H54 (cell line): ENCODE measurements at places on chromosomes 13 and 19.

DNA sequence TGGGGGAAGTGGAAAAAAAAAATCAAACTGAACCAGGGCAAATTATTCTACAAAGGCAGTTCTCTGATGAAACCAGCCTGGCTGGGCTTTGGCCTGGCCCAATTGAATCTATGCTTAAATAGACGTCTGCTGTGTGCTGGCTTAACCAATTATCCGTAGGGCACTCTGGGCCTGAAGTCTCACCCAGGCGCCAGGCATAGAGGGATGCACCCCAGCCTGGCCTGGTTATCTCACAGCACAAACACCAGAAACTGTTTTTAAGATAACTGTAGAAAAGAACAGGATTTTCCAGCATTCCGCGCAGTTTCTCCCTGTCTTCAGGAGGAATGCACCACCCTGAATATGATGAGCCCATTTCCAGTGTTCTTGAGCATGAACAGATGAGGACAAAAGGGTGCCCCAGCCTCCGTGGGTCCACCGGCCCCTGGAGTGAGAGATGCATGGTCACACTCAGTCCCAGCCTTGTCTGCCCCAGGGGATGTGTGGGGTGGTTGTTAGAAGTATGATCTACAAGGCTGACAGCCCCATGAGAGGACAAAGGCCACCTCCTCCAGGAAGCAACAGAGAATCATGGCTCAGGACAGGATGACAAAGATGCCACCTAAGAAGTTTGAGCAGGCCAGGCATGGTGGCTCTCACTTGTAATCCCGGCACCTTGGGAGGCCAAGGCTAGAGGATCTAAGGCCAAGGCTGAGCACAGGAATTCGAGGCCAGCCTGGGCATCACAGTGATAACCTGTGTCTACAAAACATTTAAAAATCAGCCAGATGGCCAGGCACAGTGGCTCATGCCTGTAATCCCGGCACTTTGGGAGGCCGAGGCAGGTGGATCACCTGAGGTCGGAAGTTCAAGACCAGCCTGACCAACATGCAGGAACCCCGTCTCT, 50.2 kb downstream of the PEPD start:
- no peak for DNase-seq

DNA sequence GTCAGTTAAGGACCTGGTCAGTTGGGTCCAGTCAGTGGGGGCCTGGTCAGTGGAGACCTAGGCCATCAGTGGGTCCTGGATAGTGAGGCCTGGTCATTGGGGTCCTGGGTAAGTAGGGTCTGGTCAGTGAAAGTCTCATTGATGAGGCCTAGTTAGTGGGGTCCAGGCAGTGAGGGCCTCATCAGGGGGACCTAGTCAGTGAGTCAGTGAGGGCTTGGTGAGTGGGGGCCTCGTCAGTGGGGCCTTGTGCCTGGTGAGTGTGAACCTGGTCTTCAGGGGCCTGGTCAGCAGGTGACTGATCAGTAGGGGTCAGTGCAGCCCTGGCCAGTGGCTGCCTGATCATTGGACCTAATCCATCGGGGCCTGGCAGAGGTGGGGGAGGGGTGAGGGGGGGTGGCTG, 42.6 kb upstream of the TPM4 start:
- no peak for DNase-seq

GRCh38 chr19:58336216-58336615, 9.4 kb downstream of the ZSCAN22 start:
- no peak for DNase-seq

DNA sequence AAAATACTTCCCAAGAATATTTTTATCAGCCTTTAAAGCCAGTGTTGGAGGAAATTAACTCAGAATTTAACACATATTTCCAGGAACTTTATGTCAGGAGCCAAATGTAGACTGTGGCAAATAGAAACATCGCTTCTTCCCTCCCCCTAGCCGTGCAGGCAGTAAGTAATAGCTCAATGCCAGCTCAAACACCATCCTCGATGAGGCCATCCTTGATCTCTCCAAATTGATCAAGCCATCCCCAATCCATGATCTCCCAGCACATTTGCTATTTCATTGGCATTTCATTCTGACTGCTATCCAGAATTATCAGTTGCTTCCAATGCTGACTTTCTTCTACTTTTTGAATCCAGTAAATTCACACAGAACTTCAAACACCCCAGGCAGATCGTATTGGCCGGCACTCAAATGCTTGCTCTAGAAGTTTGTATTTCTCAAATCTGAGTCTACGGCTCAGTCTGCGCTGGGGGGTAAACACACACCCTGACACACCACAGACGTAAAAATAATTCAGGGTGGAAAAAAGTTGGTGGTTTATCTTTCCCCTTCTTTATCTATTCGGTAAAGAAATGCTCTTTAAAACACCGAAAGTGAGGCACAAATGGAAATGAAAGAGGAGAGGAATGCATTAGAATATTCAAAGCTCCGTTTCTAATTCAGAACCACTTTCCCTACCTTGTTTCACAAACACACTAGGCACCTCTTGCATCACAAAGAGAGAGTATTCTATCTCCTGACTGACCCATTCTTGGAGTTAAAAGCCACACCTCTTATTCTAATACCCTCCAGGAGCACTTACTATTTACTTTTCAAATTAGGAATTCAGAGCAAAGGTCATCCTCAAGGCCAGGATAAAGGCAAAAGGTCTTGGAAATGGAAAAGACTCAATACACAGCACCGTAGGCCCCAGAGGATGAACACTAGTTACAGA, 991 bp downstream of the OBI1 start:
- no peak for DNase-seq

DNA sequence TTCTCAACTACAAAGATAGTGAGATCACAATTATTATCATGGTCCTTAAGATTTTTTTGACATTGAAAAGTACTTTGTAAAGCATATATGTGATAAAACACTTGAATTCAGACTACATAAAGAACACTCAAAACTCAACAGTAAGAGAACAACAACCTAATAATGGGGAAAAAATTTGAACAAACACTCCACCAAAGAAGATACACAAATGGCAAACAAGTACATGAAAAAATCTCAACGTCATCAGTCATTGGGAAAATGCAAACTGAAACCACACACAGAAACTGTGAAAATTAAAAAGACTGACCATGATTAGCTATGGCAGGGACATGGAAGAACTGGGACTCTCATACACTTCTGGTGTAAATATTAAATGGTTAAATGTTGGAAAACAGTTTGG, 70.9 kb downstream of the SPRYD7 start:
- no peak for DNase-seq

- DNase-seq: no peak
Measured at GRCh38 chr19:5492635-5493409, 37.6 kb downstream of the ZNRF4 start.

DNA sequence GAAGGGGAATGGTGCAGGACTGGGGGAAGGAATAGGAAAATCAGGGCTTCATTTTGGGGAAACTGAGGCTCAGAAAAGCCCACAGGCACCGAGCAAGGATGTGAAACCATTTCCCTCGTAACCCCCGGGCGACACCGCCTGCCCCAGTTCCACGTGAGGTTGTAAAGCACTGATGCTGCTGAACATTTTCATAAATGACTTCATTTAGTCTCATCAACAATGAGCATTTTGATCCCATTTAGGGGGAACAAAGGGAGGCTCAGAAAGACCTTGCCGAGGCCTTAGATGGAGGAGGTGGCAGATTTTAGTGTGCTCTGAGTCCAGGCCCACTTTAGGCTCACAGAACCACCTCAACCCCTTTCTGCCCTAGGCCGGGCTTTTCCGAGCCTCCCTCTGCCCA, 20.5 kb upstream of the FBXO27 start:
- no peak for DNase-seq

DNA sequence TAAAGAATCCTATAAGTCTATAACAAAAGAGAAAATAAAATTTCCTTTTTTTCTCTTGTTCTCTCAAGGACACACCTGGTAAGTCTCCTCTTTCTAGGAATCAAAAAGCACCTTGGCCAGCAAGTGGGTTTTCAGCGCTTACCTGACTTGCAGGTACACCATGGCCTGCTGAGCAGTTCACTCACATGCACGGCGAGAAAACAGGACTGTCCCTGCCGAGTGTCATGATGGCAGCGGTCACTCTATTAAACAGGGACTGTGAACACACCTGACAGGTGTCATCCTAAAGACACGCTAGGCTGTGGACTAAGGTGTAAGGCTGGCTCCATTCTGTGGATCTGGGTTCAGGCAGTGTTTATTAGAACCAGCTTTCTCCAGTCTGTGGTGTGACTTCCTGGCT, 170.2 kb downstream of the TEX29 start:
- DNase-seq: no peak

- peak; percentile 47 for DNase-seq
Measured at GRCh38 chr13:107864543-107865317, 350.6 kb downstream of the LIG4 start.

DNA sequence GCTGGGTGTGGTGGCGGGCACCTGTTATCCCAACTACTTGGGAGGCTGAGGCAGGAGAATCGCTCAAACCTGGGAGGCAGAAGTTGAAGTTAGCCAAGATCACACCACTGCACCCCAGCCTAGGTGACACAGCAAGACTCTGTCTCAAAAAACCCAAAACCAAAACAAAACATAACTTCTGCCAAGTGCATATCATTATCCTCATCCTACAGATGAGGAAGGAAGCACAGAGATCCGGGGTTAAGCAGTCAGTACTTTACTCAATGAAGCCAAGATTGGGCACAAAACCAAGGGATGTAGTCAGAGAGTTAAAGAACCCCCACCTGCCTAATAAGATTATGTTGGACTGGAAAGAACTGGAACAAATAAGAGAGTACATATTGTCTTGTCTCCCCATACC, 5.5 kb upstream of the TMTC4 start:
- DNase-seq: no peak

GRCh38 chr13:89199138-89199537, 1528.0 kb downstream of the SLITRK5 start:
- no peak for DNase-seq

DNA sequence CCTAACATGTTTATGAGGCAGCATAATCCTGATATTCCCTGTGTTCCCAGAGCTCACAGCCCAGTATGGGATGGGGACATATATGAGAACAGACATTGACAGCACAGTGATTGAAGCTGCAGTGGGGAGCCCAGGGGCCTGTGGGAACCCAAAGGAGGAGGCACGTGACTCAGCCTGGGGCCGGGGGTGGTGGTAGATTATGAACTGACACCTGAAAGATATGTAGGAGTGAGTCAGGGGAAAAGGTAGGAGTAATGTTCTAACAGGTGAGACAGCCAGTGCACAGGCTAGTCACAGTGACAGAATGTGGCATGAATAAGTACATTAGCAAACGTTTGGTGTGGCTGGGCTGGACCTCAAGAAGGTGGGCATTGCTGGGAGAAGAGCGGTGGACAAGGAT, 29.0 kb downstream of the CKM start:
- no peak for DNase-seq

- DNase-seq: no peak
Measured at GRCh38 chr13:112602189-112602588, 14.2 kb upstream of the TUBGCP3 start.

DNA sequence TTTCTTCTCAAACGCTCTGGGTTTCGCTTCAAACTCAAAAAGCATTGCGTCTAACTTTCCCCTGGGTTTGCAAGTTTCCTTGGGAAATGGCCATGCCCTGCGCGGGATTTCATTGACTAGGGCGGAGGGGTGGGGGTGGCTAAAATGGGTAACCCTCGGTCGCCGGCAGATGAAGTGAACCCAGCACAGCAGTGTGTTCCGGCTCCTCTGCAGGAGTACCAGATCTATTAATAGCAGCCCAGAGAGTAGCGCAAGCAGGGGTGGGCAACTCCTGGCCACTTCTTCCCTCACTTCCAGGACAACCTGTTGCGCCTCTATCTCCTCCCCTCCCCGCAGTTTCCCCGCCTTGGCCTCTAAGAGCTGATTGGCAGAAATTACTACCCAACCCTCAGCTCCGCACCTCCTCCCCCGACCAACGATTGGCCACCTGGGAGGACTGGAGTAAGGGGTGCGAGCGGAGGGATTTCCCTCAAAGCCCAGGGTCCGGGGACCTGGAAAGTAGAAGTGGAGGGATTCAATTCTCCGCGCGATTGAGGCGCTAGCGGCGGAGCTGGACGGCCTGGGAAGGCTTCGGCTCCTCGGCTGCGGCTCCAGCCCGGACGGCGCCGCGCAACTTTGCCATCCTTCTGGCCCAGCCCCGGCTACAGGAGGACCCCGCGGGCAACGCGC, at the start of gene FREM2:
TSS of gene FREM2 (plus strand) at position 501 of the 669 bp plus-strand sequence. CDS start 268 bp downstream, outside the sequence.
- no peak for DNase-seq

DNA sequence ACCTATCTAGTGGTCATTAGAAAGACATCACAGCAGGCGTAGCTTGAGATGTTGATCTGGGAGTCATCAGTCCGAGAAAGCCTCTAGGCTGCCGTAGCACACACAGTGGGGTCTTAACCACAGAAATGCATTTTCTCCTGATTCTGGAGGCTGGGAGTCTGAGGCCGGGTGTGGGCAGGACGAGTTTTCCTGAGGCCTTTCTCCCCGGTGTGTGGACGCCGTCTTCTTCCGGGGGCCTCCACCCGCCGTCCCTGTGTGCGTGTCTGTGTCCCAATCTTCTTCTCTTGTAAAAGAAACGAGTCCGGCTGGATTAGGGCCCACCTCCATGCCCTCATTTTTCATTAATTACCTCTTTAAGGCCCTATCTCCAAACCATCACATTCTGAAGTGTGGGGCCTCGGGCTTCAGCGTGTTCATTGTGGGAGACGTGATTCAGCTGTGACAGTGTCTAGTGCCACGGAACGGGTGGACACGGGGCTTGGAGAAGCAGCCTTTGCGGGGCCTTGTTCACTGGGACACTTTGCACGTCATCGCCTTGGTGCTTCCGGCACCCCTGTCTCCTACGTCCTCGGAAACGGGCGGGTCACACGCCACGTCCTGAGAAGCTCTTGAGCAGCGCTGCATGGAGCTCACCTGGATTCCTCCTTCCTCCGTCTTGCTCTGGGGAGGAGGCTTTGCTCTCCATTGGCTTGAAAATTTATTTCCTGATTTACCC, 208.9 kb upstream of the SOX1 start:
- DNase-seq: no peak

DNA sequence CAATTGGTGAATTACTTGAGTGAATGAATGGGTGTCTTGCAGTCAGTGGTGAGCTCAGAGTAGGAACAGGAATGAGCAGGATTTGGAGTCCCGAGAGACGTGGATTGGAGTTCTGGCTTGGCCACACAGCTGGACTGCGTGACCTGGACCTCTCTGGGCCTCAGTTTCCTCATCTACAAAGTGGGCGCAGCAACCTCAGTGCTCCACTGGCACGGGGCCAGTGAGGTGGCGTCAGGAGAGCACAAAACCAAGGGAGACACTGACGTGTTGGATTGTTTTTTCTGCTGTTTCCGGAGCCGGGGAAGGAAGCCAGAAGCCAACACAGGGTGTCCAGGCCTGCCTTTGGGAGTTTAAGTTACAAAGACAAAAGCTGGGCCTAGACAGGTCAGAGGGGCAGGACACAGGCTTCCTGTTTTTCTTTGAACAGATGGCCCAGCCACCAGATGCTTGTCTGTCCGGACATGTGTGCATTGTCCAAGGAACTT, 6.5 kb upstream of the DOCK6 start:
- DNase-seq: peak; percentile 46

GRCh38 chr13:33165787-33166186, 119.8 kb downstream of the STARD13 start:
- DNase-seq: no peak

DNA sequence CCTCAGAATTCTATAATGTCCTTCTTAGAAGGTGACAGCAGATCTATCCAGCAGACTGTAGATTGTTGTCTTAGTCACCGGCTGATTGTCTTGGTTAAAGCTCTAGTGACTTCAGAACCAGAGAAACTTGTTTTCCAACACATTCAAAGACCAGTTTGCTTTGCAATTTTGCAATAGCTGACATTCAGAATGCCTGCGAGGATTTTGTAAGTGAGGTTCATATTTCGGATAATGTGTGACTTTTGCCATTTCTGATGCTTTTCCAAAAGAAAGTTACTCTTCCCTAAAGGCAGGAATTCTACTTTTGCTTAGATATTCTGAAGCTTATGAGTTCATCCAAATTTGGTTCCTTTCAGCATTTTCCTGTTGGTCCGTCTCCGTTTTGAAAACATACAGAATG, 13.2 kb downstream of the SPINT2 start:
- no peak for DNase-seq

GRCh38 chr19:19482809-19483596, 32.3 kb downstream of the TSSK6 start:
- DNase-seq: no peak
